ENCODE measurements at places on chromosomes 7 and 10.

GRCh38 chr10:6349846-6350535 is 147.3 kb downstream of the PFKFB3 start:
- DNase-seq = no peak

- no peak for DNase-seq
Observed at GRCh38 chr7:45098983-45099839, 10.4 kb upstream of the NACAD start.

DNA sequence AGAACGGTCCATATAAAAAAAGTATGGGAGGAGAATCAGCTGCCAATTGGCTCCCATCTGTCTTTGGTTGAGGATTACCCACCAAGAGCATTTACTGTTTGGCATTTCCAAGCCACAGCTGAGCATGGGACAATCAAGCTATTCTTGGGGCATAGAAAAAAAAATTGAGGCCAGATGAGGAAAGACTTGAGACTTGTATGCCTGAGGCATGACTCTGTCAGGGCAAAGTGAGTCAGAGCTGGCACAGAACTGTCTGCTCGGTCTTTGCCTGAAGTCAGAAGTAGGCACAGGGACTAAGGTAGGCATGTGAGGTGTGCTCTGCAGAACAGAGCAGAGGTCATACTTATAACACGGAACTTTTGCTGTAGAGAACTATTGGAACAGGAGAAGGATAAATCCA is 126.5 kb upstream of the CHRM2 start:
- DNase-seq = no peak

- no peak for DNase-seq
Observed at GRCh38 chr10:4848356-4849041, 22.5 kb downstream of the AKR1E2 start.

- no peak for DNase-seq
Observed at GRCh38 chr10:48416584-48417232, 110.2 kb downstream of the MAPK8 start.

DNA sequence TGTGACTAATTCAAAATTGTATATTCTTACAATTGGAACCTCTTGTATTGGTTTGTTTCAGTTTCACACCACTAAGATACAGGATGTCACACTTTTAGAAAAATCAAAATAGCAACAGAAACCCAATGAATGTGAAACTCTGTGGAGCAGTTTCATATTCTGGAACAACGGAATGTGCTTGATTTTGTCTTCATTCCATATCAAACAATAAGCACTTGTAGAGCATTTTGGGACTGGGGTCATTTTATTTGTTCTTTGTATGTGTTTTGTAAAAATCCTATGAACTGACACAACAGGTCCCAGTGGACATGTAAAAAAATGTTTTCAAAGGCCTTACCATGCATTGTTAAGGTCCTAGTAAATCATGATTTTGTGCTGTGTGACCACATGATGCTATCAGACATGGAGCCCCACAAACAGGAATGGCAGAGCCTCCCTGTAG is 123.1 kb downstream of the DKK1 start:
- no peak for DNase-seq

GRCh38 chr10:82932451-82932850 is 1057.5 kb downstream of the NRG3 start:
- no peak for DNase-seq

All from caudate nucleus (tissue), 63 donors.